ENCODE measurements at places on chromosomes 5 and 9.

DNA sequence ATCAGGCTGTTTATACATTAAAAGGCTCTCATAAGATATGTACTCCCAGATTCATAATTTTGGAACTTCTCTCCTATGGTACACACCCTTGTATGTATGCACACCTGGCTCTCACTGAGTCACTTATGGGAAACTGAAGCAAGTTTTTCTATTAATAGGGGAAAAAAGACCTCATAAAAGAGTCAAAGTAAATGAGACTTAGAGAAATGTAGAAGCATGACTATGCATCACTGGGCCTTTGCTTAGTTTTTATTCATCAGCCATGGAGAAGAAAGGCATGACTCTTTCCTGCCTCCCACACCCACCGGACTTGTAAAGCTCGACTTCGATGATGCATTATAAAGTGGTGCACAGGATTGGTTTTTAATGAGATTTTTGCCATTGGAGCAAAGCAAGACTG lies 28.2 kb downstream of the MTAP start:
- no peak for DNase-seq

GRCh38 chr5:127639828-127640227 lies 9.1 kb upstream of the CTXN3 start:
- no peak for DNase-seq

GRCh38 chr9:14314424-14314928 lies 535 bp upstream of the NFIB start:
- DNase-seq, result no peak

DNA sequence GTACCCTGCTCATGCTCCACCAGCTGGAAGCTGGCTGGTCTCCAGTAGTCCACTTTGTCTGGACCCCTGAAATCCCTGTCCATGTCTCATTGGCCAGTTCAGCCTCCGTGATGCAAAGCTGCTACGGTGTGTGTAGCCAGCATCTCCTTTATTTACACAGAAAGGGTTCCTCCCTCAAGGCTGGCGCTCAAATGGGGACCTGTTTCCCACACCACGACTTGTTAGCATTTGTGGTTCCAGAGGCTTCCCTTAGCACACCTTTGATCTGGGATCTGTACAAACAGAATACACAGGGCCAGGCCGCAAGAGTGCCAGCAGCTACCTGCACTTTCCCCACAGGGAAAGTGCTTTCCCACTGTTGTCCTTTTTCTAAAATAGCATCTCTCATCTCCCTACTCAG lies 5.7 kb upstream of the SMU1 start:
- DNase-seq, result no peak

- DNase-seq, result no peak
Observed at GRCh38 chr5:77816686-77817085, 40.5 kb upstream of the TBCA start.

DNA sequence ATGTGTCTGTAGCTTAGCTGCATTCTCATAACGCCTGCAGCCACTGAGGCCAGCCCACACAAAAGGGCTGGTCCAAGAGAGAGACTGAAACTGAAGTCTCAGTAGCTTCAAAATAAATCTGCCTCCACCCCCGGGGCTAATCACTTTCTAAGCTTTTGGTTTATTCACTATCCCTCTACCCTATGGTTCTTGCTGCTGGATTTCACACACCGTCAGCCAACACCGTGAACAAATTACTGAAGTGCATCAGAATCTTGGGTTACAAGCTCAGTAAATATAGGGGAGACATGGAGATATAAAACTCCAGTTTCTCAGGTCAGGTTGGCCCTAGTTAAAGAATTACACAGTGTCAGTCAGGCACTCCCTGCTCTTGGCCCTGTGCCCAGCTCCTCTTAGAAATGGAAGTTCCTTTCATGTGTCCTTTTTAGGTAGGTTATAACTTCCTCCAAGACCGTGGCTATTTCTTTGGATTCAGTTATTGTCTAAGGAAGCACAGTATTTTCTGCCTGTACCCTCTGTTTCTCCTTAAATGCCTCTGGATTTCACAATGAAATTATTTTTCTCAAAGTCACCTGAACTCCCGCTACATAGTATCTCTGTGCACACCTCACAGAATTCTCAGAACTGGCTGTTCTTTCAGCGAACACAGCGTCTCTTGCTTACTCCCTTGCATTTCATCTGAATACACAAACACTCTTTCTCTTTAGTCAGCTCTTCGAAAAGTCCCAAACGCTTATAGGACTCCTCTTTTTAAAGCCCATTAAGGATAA lies 112.5 kb downstream of the FAM174A start:
- DNase-seq, result no peak

Data from stimulated activated naive CD8-positive, alpha-beta T cell treated with anti-CD3 and anti-CD28 coated beads, Interleukin-15, Interleukin-2, amounts not matched to agents 100 U/mL and 50 U/mL, for 24 hours (primary cell).